ENCODE measurements at places on chromosomes 2 and 18.

DNA sequence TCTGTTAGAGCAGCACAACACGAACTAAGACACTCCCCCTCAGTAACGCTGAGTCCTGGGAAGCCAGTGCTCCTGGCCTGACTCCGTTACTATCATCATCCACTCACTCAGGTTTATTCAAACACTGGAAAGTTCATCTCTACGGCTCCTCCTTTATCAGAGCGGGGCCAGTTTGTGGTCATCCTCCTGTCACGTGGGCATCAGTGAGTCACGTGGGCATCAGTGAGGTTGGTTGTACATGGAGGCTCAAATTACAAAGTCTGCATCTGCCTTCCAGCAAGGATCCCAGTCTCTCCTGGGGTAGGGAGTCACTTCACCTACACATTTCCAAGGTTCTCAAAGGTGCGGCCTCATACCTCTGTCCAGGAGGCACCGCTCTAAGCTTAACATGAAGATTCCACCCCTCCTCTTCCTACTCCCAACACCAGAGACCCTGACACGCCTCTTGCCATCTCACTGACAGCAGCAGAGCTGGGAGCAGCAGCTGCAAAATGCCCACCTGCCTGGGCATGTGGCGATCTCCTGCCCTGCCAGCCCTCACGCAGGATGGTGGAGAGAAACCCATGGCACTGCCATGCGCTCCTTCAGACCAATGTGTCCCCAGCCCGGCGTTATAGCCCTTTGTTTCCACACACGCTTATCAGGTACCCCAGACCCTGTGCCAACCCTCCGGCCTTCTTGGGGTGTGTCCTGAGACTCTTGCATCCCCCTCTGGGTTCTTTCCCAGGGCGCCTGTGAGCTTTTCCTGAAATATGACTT is 99.2 kb upstream of the PTPRM start:
- no peak for DNase-seq

GRCh38 chr2:144412709-144413108 is 107.2 kb downstream of the ZEB2 start:
- no peak for DNase-seq

GRCh38 chr2:6072276-6072675 is 380.1 kb downstream of the SOX11 start:
- DNase-seq: no peak

DNA sequence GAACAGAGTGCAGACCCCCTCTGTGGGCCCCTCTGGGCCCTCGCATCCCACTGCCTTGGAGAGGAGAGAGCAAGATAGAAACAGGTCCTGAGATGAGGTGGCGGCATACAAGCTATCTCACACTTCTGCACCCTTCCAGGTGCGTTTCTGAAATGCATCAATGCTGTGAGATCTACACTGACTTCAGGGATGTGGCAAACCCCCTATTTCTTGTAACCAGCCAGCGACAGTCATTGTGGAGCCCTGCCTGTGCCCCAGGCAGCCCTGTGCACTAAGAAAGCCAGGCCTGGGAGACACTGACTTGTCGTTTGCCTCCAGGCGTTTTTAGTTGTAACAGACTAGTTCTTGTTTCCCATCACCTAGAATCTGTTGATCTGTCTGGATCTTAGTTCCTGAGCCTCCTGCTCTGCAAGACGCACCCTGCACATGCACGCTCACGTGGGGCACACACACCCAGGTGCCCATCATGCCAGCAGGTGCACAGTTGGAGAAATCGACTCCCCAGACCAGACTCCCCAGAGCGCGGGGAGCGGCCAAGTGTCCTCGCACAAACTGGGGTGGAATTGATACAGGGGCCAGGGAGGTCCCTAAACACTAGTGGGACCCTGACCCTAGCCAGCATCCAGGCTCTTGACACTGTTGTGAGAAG is 238.0 kb downstream of the FAM210A start:
- DNase-seq: no peak

DNA sequence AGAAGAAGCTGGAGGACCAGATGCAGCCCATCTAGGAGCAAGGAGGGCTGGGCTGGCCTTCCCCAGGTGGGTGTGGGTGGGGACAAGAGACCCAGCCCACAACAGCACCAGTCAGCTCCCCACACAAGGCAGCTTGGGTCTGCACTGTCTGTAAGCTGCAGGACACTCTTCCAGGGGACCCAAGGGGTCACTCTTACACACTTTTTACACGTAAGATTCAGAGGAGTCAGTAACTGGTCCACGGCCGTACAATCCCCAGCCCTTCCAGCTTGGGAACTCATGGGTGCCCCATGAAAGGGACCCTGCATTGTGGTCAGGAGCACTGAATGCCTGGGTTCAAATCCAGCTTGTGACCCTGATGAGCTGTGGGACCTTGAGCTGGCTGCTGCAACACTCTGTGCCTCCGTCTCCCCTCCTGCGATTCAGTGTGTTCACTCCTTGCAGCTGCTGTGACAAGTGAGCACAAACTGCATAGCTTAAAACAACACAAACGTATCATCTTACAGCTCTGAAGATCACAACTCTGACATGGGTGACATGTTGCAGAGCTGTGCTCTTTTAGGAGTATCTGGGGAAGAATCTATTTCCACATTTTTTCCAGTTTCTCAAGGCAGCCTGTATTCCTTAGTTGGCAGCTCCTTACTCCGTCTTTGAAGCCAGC is 11.1 kb upstream of the SLC66A3 start:
- no peak for DNase-seq

DNA sequence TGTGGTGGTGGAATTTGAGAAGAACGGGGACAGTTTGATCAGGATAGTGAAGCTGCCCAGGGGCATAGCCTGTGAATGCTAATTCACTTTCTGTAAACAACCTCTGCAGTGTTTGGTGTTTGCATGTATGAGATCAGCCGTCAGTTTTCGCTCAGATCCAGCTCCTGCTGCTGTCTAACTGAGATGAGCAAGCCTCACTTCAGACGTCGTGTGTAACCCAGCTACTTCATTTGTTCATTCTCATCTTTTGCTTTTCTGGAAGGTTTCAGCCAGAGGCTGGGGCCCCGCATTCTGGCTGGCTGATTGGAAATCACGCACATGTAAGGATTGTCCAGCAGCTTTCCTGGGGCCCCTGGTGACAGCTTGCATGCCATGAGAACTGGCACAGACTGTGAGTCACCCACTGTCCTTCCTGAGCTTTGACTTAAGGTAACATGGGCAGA is 48.9 kb downstream of the LDLRAD4 start:
- DNase-seq: no peak

- no peak for DNase-seq
Observed at GRCh38 chr2:225649274-225649673, 249.8 kb downstream of the NYAP2 start.

DNA sequence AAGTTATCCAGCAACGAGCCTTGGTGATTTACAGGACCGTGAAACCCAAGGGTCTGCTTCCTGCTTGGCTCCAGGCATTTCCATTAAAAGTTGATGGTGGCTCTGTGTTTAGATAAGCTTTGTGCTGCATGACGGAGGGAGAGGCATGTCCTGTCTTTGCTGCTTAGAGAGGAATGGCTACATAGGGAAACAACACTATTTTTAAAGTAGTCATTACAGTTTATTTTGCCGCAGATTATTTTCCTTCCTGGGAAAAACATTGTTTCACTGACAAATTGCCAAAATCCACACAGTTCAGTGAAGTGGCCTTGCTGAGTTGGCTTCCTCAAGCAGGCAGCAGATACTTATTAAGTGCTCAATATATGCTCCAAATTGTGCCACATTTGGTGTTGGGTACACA is 98.5 kb downstream of the THSD7B start:
- no peak for DNase-seq

GRCh38 chr2:117936871-117937428 is 76.9 kb downstream of the CCDC93 start:
- DNase-seq: no peak

DNA sequence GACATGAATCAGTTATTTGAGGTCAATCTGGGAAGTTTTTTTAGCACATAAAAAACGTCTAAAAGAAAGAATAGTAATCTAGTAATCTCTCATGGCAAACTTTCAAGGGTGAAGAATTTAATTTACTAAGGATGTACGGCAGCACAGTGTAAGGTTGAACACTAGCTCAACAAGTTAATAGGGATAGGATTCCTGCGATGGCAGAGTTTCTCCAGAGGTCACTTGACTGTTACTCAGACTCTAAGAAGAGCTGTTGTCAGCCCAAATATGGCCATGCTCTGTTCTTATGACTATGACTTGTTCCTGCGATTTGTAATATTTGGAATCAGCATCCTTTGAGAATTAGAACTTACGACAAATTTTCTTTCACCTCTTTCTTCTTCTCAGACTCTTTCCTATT is 553.3 kb upstream of the TNP1 start:
- DNase-seq: no peak

DNA sequence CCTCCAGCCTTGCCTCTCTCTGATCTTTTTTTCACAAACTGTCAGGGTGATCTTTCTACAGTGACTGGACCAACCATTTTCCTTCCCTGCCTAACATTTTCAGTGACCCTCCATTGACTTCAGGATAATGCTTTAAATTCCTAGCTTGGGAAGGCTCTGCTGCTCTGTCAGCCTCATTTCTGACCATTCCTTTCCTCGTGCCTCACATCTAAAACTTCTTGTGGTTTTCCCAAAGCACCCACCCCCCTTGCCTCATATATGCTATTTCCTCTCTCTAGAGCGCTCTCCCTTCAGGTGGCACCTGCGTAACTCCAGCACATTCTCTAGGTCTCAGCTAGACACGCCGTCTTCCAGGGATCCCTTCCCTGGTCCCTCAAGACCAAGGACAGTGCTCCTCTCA is 37.2 kb downstream of the DRC1 start:
- no peak for DNase-seq

Data from skeletal muscle cell (primary cell).